ENCODE measurements at places on chromosomes 1 and 21. TPM values are rescaled to one million over a fixed set of nuclear protein-coding genes. Genes with fewer than 3 reads are reported as not detected.

GRCh38 chr1:42206164-42206563, 41.6 kb upstream of the GUCA2A start:
- DNase-seq: no peak

- no peak for DNase-seq
Observed at GRCh38 chr1:160664573-160665051, 17.8 kb upstream of the SLAMF1 start.

DNA sequence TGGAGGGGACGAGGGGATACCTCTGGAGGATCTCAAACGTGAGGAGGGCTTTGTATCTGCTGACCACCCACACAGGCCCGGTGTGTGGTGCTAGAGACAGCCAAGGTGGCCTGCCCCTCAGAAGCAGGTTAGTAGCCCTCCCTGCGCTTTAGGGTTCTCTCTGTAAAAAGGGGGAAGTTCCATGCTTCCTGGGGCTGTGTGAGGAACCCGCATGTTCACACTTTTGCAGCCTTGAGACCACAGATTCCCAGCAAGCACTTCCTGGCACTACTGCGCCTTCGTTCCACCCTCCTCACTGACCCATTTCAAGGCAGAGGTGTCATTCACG, 7.9 kb upstream of the GUCA2B start:
- no peak for DNase-seq

MAEL gene
- 0.14 TPM for total RNA-seq

C1orf226 gene
- 25.2 TPM for total RNA-seq

C1QB gene
- total RNA-seq: 174 TPM

S100A7 gene
- total RNA-seq: not detected

PHLDA3 gene
- 0.67 TPM for total RNA-seq

CCDC190 gene
- not detected for total RNA-seq
